ENCODE measurements at places on chromosomes 7 and 10.
A peak's percentile ranks its signal among the peaks of the same experiment; 100 is the strongest.

DNA sequence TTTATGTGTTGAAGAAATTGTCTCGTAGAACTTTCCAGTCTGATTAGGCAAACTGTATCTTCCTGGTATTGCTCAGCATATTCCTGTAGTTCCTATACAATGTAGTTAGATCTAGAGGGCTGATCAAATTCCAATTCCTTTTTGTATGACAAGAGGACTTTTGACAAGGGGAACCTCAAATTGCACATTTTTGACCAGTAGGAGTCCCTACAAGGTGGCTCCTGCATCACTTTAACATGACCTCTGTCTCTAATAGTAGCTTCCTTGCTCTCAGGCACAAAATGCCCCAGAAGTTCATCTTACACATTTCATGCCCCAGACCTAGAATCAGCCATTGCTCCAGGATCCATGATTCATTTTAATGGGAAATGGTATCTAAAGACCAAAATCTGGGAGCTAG is 18.7 kb downstream of the HERPUD2 start:
- DNase-seq = no peak

GRCh38 chr7:57199252-57199651 is 67.0 kb upstream of the ZNF479 start:
- no peak for DNase-seq

DNA sequence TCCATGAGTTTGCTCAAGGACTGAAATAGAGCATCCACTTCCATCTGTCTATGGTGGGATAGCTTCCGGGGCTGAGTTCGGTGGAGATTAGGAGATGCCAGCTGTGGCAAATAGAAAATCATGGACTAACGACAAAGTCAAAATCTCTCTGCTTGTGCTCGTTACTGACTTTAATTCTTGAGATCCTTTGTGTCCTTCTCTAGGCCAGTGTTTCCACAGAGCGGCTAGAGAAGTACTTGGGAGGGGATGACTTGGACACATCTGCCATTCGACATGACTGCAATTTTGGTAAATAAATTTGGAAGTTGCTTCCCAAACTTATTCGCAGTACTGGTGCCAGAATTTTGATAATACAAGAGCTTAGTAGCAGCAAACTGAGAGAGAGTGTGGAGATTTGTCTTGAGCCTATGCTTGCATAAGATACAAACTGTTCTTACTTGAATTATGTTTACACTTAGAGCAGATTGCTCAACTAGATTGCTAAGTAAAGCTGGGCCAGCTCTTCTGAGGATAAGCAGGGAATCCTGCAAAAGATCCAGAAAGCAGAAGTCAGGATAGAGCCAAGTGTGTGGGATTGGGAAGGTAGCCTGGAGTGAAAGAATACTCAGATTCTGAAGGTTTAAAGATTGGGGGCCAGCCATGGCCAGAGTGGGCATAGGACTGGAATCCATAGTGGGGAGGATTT is 27.6 kb downstream of the ABCC2 start:
- DNase-seq = no peak

GRCh38 chr7:143965280-143965679 is 10.6 kb downstream of the OR2F1 start:
- no peak for DNase-seq

- peak; percentile 93 for DNase-seq
These were observed at the start of gene LRRD1 for GRCh38 chr7:92178928-92179924. LRRD1 (minus strand) TSS chr7:92179142; CDS start chr7:92165202, 13,940 bp downstream.

- DNase-seq = no peak
These were observed 29.7 kb upstream of the TAS2R16 start for GRCh38 chr7:123024989-123025758.

DNA sequence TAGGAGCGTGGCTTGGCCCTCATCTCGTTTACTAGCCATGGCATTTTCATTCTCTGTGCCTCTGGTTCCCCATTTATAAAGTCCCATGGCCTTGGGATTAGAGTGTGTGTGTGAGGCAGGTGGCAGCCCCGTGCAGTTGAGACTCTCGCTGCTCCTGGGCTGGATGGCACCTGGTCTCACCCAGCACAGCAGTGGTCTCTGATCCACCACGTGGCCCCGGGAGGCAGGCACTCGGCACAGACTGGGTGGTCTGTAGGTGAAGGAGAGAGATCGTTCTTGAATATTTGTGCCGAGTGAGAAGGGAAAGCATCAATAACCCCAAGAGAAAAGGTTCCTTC is 50.4 kb downstream of the CALML3 start:
- no peak for DNase-seq

GRCh38 chr10:48332166-48332870 is 25.8 kb downstream of the MAPK8 start:
- no peak for DNase-seq

DNA sequence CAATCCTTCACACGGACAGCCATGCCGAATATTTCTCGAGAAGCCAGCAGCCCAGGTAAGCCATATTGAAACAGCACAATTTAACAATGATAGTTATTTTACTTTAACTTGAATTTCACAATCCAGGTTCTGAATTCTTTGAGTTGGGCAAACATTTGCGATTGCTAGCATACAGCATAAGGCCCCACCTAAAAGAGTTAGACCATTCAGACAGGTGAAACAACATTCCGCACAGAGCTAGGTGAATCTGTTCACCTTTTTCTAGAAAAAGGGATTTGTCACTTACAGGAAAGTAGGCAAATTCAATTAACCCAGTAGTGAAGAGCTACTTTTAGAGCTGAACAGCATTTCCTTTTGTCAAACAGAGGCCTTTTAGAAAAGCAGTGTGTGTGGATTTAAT is 45.3 kb downstream of the CREB3L2 start:
- DNase-seq = no peak

DNA sequence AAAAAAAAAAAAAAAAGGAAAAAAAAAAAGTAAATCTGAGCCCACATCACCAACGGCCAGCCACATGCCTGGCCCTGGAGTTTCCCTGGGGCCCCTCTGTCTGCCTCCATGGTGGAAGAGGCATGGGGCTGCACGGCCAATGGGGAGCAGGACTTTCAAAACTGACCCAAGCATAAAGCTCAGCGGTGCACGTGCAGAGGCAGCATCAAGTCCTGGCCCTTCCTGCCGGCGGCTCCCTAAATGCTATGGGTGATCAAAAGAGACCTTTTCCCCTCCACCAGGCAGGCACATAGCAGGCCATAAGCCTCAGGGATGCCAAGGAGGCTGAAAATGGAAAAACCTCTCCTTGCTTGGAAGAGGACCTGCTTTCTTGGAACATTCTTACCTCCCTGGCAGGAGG is 94.3 kb downstream of the OAT start:
- DNase-seq = no peak

- no peak for DNase-seq
These were observed 182.2 kb upstream of the INHBA start for GRCh38 chr7:41885078-41885477.

GRCh38 chr10:62732841-62733653 is 71.5 kb upstream of the ADO start:
- DNase-seq = peak; percentile 66

DNA sequence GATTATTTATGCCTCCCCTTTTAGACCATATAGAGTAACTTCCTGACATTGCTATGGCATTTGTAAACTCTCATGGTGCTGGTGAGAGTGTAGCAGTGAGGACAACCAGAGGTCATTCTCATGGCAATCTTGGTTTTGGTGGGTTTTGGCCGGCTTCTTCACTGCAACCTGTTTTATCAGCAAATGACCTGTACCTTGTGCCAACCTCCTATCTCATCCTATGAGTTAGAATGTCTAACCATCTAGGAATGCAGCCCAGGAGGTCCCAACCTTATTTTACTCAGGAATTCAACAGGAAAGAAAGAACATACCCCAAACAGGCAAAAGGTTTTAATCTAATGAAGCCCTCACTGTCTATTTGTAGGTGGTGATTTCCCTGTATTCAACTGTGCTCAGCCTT is 205.4 kb upstream of the YAE1 start:
- no peak for DNase-seq

GRCh38 chr10:44949915-44950314 is 9.7 kb upstream of the RASSF4 start:
- DNase-seq = no peak

DNA sequence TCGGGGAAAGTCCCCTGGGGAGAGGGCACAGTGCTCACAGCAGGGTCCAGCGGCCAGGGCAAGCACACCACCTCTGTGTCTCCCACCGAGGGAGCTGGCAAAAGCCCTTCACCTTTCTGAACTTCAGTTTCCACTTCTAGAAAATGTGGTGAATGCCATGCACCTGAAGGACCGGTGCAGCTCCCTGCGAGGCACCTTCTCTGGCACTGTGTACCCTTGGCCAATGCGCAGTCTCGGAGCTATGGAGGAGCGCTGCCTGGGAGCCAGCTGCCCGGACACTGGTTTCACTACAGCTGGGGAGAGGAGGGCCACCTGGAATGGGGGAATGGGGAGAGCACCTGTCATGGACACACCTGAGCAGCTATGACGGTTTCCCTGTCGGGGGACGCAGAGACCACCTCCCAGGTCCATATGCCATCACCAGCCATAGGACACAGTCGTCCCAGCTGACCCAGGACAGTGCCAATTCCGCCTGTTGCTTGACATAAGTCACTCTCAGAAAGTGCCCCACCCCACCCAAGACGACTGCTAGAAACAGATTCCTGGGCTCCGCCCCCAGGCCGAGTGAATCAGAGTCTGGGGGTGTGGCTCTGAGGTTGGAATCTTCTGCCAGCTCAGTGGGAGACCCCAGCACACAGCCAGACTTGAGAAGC is 16.8 kb downstream of the RASGEF1A start:
- no peak for DNase-seq

DNA sequence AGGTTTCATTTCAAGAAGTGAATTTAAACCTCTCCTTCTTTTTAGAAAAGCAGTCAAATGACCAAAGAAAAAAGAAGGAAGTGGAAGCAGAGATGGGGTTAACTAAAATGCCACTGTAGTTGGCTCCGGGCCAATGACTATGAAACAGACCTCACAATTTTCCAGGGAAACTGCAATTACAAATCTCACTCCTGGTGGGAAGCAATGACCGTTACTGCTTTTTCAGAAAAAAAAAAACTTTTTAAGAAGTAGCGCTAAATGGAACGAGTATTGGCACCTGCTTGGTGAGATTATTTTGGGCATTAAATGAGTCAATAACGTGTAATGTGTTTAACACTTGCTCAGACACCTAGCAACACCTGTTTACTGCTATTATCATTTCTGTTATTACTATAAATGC is 1.2 kb downstream of the SFRP4 start:
- no peak for DNase-seq

DNA sequence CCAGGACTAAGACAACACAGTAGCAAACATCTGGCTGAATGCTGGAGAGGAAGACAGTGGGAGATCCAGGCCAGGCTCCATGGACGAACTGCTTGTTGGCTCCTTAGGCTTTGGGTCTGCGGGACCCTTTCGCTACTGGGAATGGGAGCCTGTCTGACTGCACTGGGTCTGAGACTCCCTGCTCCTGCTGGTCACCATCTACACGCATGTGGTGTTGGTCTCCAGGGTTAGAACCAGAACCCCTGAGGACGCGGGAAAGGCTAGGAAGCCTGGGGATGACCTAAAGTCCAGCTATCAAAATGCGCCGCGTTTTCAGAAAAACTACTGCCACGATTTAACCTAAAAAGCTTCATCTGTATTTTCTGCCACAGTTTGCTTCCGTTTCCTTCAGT is 817 bp upstream of the DNAJB6 start:
- no peak for DNase-seq

- no peak for DNase-seq
These were observed 281.3 kb downstream of the GPR158 start for GRCh38 chr10:25455980-25456567.

DNA sequence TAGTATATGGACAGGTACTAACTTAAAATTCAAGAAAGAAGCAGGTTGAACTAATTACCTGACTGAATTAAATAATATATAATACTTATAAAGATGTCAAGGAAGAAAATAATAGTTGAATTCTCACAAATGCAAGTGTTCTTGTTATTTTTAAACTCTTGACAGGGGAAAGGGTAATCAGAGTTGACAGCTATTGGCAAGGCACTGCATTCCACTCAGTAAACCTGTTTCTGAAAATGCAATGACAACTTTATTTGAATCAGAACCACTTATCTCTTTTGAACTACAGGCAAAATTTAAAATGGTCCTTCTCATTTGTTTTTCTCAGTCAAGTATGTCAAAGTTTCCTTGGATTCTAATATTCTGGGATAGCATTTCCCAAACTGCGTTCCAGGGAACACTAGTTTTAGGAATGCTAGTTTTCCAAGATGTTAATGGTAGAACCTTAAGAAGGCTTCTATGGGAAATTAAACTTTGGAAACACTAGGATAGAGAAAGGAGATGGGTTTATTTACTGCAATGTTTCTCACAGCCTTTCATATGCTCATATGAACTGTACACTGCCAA is 103.7 kb upstream of the LRRN3 start:
- no peak for DNase-seq

- no peak for DNase-seq
These were observed 9.9 kb downstream of the WDR86 start for GRCh38 chr7:151399906-151400305.

- no peak for DNase-seq
These were observed 19.1 kb upstream of the SOSTDC1 start for GRCh38 chr7:16484453-16485158.

DNA sequence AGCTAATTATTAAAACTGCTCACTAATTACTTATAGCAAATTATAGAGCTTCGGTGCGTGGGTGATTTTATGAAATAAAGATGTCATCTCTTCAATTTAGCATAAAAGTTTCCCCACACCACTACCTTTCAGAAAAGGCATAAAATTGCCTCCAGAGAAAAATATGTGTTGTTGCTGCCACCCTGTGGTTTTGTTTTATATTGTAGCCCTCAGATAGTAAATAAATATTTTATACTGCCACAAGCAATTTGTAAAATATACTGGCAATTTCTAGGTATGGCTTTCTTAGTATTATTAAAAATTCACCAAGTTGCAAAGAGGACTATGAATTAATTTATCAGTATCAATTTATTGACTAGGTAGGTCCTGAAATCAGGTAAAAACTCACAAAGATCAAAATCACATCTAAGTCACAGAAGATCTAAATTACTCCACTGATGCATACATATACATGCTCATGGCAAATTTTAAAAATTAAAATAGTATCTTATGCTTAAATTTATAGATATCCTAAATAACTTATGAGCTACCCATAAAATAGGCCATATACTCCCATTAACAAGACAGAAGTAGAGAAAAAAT is 26.5 kb downstream of the ASNS start:
- DNase-seq = no peak

GRCh38 chr7:26318921-26319320 is 27.3 kb downstream of the SNX10 start:
- DNase-seq = no peak

DNA sequence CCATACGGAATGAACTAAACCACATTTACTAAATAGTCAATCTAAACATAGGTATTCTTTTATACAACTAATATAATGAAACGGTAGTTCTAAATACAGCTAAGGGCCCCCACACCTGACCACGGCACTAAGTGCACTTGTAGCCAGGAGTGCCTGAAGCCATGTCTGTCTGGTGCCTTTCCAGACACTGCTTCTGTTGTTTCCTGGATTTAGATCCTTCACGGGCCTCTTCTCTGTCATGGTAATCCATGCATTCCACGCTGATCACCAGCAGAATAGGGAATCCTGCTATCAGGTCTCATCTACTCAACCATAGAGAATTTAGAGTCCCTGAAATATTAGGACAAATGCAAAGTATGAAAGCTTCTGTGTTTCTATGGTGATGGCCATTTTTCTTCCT is 37.8 kb downstream of the OSBPL3 start:
- no peak for DNase-seq

GRCh38 chr10:72690071-72690755 is 1.7 kb upstream of the MCU start:
- DNase-seq = no peak

Data from CD4-positive, alpha-beta T cell treated with Interleukin-17A for 4 hours (primary cell).